ENCODE measurements at places on chromosomes 7 and 10.
A peak's percentile ranks its signal among the peaks of the same experiment; 100 is the strongest.

DNA sequence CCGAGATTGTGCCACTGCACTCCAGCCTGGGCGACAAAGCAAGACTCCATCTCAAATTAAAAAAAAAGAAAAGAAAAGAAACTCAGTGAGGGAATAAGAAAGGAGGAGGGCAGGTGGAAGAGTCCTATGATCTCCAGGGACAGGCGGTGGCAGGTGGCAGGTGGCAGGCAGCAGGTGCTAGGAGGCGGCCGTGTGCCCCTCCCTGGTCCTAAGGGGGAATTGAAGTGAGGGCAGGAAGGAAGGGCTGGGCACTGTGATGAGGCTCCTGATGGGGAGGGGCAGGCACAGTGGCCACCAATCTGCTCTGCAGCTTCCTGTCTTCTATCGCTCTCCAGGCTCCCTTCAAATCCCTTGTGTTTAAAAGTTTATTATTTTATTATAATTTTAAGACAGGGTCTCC lies 41.2 kb upstream of the UBE3C start:
- DNase-seq, result no peak

DNA sequence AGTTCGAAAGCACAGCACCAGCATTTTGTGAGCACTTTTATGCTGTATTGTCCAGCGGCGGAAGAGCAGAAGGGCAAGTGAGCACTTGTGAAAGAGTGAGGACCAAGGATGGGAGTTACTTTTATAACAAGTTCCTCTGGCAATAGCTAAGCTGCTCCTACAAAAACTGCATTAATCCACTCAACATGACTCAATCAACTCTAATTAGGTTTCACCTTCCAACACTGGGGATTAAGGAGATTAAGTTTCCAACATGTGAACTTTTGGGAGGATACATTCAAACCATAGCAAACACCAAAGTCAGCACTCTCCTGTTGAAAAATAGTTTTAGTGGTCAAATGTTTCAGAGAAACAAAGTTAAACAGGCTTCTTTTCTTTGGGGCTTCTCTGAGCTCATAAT lies 844.5 kb downstream of the REEP3 start:
- peak; percentile 71 for DNase-seq

DNA sequence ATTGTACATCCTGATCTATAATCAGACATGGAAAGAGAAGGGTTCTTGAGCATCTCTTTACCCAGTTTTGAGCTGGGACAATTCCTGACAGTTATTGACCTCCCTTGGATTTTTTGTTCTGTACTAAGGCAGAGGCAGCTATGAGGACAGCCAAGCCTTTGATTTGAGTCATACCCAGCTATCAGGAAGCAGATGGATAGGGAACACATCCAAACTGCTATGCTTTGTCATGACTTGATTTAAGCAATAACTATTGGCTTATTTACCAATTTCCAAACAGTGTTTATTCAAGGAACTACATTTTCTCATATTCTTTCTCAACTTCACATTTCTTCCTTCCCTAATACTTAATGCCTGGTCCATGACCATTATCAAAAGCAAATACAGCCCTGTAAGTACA lies 396.4 kb upstream of the STEAP1 start:
- DNase-seq, result no peak

DNA sequence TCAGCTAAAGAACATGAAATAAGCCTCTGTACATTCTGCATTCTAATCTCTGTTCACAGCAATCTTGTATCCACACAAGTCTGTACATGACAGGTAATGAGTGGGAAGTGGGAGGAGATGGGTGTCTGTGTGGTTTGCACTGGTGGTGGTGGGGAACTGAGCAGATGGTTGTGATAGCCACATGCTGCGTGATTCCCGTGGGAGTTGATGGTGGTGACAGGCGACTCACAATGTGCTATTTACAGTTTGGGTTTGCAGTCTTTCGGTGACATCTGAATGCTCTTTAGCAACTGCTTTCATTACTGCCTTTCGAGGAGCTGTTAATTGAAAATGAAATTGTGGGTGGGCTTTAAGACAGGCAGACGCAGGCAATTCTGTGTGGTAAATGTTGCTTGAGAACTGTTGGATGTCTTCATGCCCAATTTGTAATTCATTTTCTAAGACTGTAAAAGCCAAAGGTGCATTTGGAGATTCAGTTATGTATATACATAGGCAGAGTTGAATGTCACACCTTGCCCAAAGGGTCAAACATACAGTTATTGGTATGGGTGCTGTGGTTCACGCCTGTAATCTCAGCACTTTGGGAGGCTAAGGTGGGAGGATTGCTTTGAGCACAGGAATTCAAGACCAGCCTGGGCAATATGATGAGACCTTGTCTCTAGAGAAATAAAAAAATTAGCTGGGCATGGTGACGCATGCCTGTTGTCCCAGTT lies 308.2 kb downstream of the AUTS2 start:
- no peak for DNase-seq

DNA sequence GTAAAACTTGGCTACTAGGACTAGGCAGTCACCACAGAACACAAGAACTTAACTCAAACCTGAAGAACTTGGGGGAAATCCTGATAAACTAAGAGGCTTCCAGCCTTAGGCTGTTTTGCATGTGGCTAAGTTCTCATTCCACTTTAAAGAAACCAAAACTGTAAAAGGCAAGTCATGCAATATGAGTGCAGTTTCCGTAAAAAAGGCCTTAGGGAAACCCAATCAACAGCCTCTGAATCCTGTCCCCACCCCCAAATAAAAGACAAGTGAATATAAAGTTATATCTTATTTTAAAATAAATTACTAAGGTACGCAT lies 95.1 kb downstream of the USP6NL start:
- DNase-seq, result no peak

DNA sequence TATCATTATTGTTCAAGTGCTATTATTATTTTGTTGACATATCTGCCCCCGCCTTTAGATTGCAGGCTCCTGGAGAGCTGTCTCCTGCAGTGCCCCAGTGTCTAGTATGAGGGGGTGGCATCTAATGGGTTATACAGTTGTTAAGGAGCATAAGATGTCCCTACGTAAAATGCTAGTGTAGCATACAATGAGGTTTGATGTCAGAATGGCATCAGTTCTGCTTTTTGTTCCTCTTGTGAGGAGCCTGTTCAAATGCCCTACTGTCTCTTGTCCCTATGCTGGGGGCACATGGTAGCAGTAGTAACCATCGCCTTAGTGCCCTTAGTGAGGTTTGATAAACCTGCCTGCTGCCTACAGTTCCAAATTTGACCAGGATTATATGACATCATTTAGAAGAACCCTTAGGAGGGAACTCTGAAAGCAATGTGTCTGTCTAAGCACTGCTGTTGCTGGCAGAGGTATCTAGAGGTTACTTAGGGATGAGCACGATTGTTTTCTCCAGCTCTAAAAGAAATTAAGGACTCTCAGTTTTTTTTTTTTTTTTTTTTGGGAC lies 9.7 kb downstream of the CREM start:
- DNase-seq, result no peak

DNA sequence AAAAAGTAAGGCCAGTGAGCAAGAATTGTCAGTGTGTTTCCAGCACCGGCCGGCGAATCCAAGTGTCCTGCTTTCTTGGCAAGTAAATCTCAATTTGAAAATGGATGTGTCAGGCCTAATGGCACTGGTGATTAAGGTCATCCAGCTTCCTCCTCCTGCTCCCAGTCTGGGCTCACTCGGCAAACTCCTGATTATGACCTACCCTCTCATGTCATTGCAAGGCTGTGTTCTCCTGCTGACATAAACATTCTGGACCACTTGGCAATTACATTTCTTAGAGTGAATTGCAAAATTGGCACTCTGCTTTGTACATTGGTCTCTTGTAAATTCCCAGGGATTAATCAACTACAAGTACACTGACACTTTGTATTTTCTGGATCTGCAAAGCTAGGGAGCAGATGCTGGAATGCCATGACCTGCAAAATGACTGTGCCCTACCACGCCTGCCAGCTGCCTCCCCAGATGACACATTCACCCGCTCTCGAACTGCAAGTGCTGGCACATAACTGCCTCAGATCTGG lies 473.8 kb downstream of the KIF20B start:
- peak; percentile 3 for DNase-seq

DNA sequence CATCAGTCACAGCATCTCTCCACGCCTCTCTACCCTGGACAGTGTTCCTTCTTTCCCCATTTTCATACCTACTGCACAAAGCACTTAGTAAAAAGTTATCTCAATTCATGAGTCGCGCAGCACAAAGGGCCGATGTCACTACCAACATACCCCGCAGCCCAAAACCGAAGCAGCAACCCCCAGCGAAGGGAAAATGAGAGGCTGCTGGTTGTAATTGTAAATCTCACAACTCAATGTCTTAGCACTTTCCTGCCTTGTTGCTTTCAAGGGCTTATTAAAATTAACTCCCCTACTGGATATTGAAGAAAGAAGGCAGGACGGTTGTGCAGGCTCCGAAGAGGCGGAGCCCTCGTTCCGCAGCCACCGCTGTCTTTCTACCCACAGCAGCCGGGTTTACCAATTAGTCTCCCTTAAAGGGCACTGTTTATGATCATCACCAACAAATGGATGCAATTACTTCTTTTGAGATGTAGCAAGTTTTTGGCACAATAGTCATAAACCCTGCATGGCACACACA lies 6.5 kb downstream of the DIP2C start:
- no peak for DNase-seq

All from NCI-H524 treated with DMSO at 0.1 percent for 48 hours (cell line).